GM04503 (cell line): ENCODE measurements at places on chromosomes 12 and 14.

DNA sequence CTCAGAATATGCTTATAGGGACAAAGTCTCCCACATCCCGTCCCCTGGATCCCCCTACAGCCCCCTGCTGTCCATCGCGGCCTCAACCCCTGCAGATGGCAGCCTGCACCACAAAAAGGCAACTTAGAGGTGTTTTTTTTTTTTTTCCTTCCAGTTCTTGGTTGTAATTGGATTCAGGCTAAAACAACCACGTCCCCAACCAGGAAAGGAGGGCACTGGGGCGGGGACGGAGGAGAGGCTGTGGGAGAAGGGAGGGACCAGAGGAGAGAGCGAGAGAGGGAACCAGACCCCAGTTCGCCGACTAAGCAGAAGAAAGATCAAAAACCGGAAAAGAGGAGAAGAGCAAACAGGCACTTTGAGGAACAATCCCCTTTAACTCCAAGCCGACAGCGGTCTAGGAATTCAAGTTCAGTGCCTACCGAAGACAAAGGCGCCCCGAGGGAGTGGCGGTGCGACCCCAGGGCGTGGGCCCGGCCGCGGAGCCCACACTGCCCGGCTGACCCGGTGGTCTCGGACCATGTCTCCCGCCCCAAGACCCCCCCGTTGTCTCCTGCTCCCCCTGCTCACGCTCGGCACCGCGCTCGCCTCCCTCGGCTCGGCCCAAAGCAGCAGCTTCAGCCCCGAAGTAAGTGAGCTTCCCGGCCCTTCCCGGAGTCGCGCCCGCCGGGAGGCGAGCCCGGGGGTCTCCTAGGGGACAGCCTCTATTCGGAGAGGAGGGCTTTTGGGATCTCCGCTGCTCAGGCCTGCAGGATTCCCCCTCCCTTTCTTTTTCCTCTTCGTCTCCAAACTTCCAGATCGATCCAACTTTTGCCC is at the start of gene MMP14:
MMP14 (plus strand) TSS at position 285 of the 813 bp plus-strand sequence; CDS start at position 518, 233 bp downstream.
- DNase-seq, result peak; percentile 76

DNA sequence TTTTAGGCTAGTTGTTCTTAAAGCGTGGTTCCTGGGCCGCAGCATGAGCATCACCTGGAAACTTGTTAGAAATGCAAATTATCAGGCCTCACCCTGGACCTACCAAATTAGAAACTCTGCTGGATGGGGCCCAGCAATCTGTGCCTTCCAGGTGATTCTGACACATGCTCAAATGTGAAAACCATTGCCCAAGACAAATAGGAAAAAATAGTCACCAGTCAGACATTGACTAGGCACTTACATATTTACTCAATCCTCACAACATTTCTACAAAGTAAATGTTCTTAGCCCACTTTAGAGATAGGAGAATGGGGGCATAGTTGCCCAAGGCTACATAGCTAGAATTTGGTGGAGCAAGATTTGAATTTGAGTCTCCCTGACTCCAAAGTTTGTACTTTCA is 3.3 kb downstream of the CELA1 start:
- DNase-seq, result no peak

GRCh38 chr14:36315159-36315853 is 5.1 kb downstream of the MBIP start:
- DNase-seq, result no peak

GRCh38 chr12:14263742-14264141 is 101.7 kb upstream of the ATF7IP start:
- DNase-seq, result no peak

- no peak for DNase-seq
Measured at GRCh38 chr12:69712826-69713225, 13.7 kb upstream of the BEST3 start.

DNA sequence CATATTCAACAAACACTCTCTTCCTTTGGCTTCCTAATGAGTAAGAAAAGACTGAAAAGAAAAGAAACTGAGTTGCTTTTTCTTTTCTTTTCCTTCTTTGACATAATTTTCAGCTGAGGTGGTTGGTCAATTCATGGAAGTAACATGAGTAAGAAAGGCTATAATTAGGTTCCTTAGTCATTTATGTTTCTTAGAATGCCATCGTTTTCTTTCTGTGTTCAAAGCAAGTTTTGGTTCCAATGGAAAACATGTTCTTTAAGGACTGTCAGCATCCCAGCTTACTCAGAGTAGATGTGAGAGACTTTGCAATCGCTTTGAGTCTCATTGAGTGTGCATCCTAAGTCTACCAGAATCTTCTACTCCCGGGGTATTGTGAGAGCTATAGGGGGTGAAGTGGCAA is 882.4 kb downstream of the DIO2 start:
- no peak for DNase-seq
